Activated CD4-positive, alpha-beta memory T cell treated with anti-CD3 and anti-CD28 coated beads, Interleukin-2, amount 10 ng/mL, durations not matched to agents 7 days and 5 days (primary cell): ENCODE measurements at places on chromosomes 4 and X.
A peak's percentile ranks its signal among the peaks of the same experiment; 100 is the strongest.

GRCh38 chr4:140876615-140877364, 120.6 kb upstream of the TBC1D9 start:
- no peak overlapping the region for H3K4me3 ChIP-seq
- no peak for DNase-seq
- peaks cover 19% of the 10 kb centered on the region for H3K27me3 ChIP-seq
- H3K27ac ChIP-seq, result no peak overlapping the region
- no peaks in the 10 kb centered on the region for H3K4me1 ChIP-seq

DNA sequence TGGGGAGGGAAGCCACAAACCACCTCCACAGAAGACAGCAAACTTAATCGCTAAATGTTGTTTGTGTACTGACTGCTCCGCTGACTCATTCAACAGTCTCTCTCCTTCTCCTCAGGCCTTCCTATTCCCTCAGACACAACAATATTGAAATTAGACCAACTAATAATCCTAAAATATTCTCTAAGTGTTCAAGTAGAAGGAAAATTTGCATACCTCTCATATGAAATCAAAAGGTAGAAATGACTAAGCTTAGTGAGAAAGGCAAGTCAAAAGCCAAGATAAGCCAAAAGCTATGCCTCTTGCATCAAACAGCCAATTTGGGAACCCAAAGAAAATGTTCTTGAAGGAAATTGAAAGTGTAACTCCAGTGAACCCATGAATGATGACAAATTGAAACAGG, 75.7 kb upstream of the ARHGAP24 start:
- no peak for DNase-seq
- H3K4me3 ChIP-seq, result no peak overlapping the region
- H3K4me1 ChIP-seq, result no peaks in the 10 kb centered on the region
- no peaks in the 10 kb centered on the region for H3K27me3 ChIP-seq
- no peaks in the 10 kb centered on the region for H3K36me3 ChIP-seq
- no peak overlapping the region for H3K27ac ChIP-seq

DNA sequence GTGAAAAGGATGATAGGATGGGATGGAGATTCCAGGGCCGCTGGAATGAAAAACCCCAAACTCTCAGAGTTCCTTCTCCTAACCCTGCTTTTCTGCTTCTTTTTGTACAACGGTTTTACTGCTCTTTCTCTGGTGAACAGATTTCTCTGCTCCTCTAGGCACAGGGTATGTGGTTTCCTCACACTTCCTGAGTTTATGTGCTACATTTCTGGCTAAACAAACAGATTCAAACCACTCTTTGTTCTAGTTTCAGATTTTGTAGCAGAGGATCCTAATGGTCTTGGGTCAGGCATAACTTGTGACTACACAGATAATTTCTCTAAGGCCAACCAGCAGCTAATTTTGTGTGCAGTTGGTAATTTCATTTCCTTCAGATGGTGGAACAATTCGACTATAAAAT, 52.6 kb downstream of the OSTC start:
- H3K4me3 ChIP-seq, result no peak overlapping the region
- H3K4me1 ChIP-seq, result peaks cover 13% of the 10 kb centered on the region
- no peak overlapping the region for H3K27ac ChIP-seq
- DNase-seq, result no peak
- no peaks in the 10 kb centered on the region for H3K36me3 ChIP-seq

DNA sequence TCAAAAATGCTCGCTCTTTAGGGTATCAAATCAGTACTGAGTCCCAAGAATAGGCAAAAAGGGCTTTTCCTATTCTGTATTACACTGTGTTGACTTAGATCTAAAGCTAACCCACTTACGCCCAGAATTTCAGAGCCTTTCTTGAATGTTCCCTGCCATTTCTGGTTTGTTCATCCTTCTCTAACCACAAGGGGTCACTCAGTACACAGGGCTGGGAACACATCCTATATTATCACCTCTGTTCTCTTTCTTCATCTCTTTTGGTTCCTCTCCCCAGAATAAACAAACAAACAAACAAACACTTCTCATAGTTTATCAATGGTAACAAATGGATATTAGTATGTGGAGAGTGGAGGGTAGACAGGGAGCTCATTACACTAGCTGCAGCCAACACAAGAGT, 25.5 kb upstream of the MORC4 start:
- H3K4me1 ChIP-seq, result no peaks in the 10 kb centered on the region
- H3K27me3 ChIP-seq, result no peaks in the 10 kb centered on the region
- H3K36me3 ChIP-seq, result no peaks in the 10 kb centered on the region
- H3K27ac ChIP-seq, result no peak overlapping the region

DNA sequence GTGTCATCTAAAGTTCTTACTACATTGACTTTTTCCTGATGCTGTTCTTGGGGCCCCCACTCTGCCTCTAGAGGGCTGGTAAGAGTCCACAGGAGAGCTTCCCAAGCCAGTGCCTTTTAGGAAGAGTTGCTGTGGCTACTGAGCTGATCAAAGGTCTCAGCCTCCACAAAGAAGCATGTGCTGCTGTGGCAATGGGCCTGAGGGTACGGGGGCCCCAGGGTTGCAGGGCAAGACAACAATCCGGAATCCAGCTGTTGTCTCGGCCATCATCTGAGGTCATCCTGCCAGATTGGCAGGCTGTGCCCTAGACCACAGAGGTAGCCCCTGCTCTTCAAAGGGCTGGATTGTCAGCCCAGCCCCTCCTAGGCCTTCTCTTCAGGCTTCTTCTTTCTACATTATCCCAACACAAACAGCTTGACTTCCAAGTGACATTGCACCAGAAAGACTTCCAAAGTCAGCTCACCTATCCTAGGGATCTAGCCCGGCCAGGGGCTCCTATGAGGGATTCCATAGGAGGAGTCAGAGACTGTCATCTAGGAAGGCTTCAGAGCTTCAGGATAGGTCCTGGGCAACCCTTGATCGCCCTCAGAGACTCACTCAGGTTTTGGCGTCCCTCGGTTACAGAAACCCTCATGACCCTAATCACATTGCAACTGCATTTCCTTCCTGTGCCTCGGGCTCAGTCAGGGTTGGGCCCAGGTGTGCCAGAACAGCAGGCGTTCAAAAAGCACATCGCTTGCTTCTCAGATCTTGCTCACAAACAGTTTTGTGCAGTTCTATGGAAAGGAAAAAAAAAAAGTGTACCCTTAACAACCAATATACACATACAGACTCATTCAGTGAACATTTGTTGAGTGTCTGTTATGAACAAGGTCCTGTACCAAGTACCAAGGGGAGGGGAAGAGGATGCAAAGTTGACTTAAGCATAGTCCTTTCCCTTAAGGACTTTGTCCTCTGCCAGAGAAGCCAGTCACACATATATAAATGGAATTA, 27.8 kb downstream of the SLC25A5 start:
- DNase-seq, result no peak
- no peaks in the 10 kb centered on the region for H3K36me3 ChIP-seq
- no peaks in the 10 kb centered on the region for H3K27me3 ChIP-seq
- H3K27ac ChIP-seq, result no peak overlapping the region

DNA sequence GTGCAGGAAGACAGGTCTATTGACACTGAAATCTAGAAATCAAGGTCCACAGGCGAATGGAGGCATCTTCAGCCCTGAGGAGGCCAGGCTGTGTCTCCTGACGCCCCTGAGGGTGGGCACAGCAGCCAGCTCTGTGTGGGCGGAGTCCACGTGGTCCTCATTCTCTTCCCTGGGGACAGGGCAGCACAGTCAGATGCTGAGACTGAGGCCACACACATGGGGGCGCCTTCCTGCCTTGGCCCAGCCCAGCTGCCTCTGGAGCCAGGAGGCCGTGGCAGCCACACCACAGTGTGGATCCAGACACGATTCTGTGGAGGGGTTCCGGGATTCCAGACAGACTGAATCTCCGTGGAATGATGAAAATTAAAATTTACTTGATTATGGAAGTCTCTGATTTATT, 20.8 kb downstream of the FGFR3 start:
- no peak overlapping the region for H3K4me3 ChIP-seq
- H3K36me3 ChIP-seq, result peaks cover 27% of the 10 kb centered on the region
- no peak overlapping the region for H3K27ac ChIP-seq
- no peak for DNase-seq

DNA sequence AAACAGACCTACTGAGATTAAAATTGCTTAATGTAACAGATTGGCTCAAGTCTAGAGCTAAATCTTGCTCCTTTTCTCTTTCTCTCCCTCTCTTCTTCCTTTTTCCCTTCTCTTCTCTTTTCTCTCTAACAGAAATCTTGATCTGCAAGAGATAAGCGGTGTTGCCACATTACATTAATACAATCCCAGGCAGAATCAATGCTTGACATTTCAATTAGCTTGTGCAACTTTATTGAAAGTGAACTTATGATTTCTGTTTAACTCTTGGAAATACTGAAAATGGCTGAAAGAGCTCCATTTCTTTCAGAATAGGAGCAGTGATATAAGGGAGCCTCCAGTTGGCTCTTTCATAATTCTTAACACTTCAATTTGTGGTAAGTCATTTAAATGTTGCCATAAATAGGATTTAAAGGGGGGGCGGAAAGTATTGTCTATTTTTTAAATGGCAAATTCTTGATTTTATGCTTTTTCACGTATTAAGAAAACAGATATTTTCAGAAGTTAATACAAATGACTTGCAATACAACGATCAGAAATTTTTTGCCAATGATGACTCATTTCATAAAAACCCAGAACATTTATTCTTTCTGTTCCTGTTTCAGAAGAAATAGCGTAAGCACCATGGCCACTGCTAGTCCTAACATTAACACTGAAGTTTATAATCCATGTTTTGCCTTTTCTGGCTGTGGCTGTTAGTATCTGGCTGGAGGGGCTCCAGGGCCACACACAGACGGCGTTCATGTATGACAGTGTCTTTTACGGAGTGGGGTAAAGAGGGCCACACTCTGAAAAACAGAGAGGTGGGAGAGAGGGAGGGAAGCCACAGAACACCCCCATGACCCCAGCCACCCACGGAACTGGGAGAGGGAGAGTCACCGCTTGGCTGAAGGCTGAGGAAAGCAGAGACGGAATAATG, 115.7 kb upstream of the FAT1 start:
- no peaks in the 10 kb centered on the region for H3K4me1 ChIP-seq
- H3K27me3 ChIP-seq, result no peaks in the 10 kb centered on the region
- no peaks in the 10 kb centered on the region for H3K36me3 ChIP-seq
- no peak overlapping the region for H3K27ac ChIP-seq
- DNase-seq, result no peak

GRCh38 chrX:10930151-10930550, 181.0 kb upstream of the HCCS start:
- H3K36me3 ChIP-seq, result no peaks in the 10 kb centered on the region
- H3K27me3 ChIP-seq, result no peaks in the 10 kb centered on the region
- no peak for DNase-seq
- no peaks in the 10 kb centered on the region for H3K4me1 ChIP-seq
- no peak overlapping the region for H3K27ac ChIP-seq
- H3K4me3 ChIP-seq, result no peak overlapping the region

GRCh38 chr4:47531954-47532321, 46.9 kb downstream of the ATP10D start:
- peaks cover 39% of the 10 kb centered on the region for H3K36me3 ChIP-seq
- peak overlapping the region; percentile 83 for H3K27ac ChIP-seq
- H3K27me3 ChIP-seq, result no peaks in the 10 kb centered on the region
- H3K4me3 ChIP-seq, result peak overlapping the region; percentile 30

DNA sequence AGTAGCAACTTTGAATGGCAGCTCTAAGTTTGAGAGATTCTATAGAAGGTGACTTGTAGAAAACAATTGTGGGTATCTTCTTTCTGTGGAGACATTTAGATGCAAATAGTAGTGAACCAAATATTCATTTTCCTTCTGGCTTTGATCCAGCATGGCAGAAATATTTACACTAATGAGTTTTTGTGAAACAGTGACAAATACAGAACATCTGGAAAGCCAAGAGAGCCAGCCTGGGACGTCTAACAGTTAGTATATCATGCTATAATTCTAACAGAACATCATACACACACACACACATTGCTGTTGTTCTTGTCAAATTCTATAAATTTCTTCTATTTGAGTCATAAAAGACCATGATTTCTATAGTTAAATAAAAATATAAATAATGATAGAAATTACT, 1777.9 kb downstream of the ARAP2 start:
- no peak overlapping the region for H3K27ac ChIP-seq
- DNase-seq, result no peak
- H3K27me3 ChIP-seq, result no peaks in the 10 kb centered on the region
- no peaks in the 10 kb centered on the region for H3K4me1 ChIP-seq
- no peak overlapping the region for H3K4me3 ChIP-seq

GRCh38 chr4:140971077-140971792, 162.0 kb downstream of the RNF150 start:
- DNase-seq, result no peak
- no peaks in the 10 kb centered on the region for H3K27me3 ChIP-seq
- no peak overlapping the region for H3K27ac ChIP-seq
- no peaks in the 10 kb centered on the region for H3K4me1 ChIP-seq
- no peaks in the 10 kb centered on the region for H3K36me3 ChIP-seq

DNA sequence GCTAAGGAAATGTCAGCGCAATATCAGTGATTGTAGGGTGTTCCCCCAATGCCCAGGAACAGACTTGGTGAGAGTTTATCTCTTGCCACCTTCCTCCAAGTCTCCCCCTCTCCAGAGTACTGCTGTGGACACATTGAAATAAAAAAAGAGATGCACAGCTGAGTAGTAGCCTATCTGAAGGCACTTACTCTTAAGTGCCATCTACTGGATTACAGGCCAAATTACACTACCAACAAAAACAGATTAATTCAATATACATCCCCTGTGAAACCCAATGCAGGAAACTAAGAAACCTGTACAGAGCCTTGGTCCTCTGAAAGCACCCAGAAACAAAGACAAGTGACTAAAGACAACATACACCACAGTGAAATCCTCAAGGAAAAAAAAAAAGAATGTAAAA, 460.3 kb downstream of the ZIC3 start:
- H3K27ac ChIP-seq, result no peak overlapping the region
- H3K4me3 ChIP-seq, result no peak overlapping the region
- no peak for DNase-seq
- no peaks in the 10 kb centered on the region for H3K4me1 ChIP-seq

DNA sequence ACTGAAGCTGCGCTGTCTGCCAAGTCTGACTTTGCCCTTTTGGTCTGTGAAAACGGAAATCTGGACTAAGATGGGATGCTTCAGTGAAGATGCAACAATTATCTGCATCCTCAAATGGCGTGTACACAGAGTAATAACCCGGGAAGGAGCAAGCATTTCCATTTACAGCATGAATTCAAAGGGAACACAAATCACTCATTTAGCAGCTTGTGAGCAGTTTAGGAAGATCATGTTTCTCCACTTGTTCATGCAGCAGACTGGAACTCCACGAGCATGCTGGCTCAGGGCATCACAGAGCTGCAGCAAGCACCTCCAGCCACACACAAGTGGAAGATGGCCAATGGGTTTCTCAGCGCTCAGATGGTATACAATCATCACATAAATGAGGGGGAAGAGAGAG, 175.5 kb downstream of the NLGN4X start:
- no peak overlapping the region for H3K4me3 ChIP-seq
- no peaks in the 10 kb centered on the region for H3K4me1 ChIP-seq
- H3K36me3 ChIP-seq, result no peaks in the 10 kb centered on the region
- no peak for DNase-seq
- no peak overlapping the region for H3K27ac ChIP-seq

GRCh38 chr4:81566161-81566591, 94.5 kb upstream of the RASGEF1B start:
- no peaks in the 10 kb centered on the region for H3K36me3 ChIP-seq
- no peak for DNase-seq
- H3K27ac ChIP-seq, result no peak overlapping the region
- no peak overlapping the region for H3K4me3 ChIP-seq
- H3K4me1 ChIP-seq, result peaks cover 8% of the 10 kb centered on the region

- H3K27me3 ChIP-seq, result no peaks in the 10 kb centered on the region
- no peaks in the 10 kb centered on the region for H3K4me1 ChIP-seq
- DNase-seq, result no peak
- H3K36me3 ChIP-seq, result peaks cover 4% of the 10 kb centered on the region
- no peak overlapping the region for H3K4me3 ChIP-seq
These were observed 47.0 kb downstream of the FANCB start for GRCh38 chrX:14825851-14826250.
